ENCODE measurements at places on chromosomes 4 and X.

- no peak for DNase-seq
Observed at GRCh38 chr4:154707877-154708276, 35.9 kb upstream of the LRAT start.

- no peak for DNase-seq
Observed at GRCh38 chr4:143768007-143768591, 67.6 kb upstream of the FREM3 start.

DNA sequence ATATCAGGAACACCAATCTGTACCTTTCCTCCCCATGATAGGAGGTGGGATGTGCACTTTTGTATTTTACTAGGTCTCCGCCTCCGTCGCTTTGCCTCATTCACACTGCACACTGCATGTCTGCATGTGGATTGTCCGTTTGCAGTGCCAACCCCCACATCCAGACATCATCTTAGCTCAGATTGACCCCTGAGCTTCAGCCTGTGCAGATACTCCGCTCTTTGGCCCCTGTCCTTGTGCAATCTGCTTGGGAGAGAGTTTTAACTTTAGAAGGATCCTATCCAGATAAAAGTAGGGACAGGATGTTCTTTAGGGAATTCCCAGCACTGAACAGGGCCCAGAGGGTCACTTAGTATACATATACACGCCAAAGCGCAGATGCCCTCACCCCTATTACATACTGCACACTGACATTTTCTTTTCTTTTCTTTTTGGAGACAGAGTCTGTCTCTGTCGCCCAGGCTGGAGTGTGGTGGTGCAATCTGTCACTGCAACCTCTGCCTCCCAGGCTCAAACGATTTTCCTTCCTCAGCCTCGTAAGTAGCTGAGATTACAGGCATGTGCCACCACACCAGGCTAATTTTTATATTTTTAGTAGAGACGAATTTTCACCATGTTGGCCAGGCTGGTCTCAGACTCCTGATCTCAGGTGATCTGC, 43.3 kb upstream of the FBXW7 start:
- DNase-seq: no peak

DNA sequence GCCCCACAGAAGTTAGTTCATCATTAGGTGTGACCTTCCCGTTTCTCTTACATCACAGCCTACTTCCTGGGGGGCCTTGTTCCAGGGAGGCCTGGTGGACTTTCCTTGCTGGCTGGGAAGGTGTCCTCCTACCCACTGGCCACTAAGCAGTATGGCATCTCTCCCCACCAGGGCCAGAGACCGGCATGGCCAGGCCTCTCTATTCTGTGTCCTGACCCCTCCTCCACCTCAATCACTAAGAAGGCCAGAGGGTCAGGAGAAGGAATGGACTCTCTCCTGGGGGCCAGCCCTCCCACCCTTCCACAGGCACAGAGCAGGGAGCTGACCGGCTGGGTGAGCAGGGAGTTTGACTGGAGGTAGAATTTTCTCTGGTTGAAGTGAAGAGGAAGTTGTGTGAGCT, 81.9 kb downstream of the PJA1 start:
- no peak for DNase-seq

DNA sequence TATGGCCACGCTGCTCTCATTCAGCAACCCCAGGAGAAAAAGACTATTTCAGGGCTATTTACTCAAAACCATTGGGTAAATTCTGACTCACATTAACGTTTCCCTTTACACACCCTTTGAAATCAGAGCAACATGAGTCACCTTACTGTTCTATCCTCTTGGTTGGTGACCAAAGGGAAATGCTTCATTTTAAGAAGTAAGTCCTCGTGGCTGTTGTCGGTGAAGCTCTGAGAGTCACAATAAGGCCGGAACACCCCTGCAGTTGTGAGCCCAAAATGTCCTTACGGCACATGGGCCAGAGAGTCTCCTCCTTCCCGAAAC, 56.3 kb upstream of the SPRY1 start:
- no peak for DNase-seq

DNA sequence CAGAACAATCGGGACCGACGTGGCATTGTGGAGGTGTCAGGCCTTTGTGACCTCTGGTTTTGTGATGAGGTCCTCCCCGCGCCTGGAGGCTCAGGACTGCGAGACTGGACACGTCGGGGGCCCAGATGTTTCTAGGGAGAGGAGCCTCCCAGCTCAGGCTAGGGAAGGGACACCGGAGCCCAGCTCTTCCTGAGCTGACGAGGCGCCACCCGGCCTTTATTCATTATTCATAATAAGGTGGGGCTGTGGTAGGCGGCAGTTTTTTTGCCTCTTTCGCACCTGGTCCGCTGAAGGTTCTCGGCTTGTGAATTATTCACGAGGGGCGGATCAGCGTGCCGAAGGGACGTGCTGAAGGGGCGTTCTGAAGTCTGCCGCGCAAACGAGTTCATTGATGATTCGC, 2.3 kb upstream of the UBA1 start:
- peak; percentile 17 for DNase-seq

DNA sequence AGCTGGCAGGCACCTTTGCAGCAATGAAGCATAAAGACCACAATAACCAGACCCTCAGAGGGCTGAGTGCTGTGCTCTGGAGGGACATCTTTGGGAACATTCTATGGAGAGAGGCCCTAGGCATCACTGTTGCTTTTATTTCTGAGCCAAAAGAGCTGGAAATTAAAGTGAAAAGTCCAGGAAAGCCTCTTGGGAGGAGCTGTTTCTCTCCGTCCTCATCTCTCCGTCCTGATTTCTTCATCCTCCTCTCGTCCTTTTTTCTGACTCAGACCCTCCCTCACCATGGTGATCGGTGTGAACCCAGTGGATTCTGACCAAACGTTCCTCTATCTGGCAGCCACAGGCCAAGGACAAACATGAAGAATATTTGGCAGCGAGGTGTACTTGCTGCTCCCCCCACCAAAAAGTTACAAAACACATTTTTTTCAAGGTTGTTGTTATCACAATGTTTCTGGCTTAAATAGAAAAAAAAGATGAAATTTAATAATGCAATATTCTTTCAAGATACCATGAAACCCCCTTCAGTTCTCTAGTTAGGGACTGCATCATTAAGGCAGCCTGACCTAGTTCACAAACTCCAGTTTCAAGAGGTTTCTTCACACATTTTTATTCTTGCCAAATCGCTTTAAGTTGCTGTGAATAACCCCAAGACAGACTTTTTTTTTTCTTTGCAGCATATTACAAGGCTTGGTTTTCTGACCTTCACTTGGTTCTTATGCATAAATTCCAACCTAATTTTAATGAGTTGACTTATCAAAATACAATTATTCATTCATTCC, 80.2 kb downstream of the SCD5 start:
- DNase-seq: no peak

DNA sequence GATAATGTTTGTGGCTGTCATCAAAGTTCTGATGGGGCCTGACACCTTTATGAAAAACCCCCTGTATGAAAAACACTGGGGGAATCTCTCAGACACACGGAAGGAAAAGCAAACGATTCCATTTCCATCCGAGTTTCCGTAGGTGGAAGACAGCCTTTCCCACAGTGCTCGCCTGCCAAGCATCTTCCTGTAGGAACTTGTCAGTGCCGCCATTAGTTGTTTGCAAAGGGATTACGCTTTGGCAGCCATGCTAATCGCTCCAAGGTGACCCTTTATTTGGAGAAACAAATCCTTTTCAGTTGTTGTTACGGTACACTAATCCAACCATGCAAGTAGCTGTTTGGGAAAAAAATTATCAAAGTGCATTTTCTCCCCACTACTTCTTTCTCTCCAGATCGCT, 44.4 kb upstream of the STOX2 start:
- no peak for DNase-seq

DNA sequence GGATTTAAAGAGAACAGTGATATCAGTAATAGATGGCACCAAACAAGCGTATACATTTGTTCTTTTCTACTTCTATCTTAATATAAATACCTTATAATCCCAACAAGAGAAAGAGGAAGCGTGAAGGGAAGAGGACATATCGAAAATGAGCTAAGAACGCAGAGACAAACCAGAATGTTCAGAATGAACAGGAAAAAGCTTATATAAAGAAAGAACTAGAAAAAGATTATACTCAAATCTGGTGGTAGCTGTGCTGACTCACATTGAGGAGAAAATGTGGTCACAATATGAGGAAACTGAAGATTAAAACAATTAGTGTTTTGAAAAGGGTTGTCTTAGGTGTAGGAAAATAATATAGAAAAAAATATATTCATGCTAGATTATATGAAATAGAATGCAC, 2.0 kb upstream of the GPR34 start:
- DNase-seq: no peak

- DNase-seq: no peak
Observed at GRCh38 chrX:2955281-2955680, 26.1 kb upstream of the ARSD start.

DNA sequence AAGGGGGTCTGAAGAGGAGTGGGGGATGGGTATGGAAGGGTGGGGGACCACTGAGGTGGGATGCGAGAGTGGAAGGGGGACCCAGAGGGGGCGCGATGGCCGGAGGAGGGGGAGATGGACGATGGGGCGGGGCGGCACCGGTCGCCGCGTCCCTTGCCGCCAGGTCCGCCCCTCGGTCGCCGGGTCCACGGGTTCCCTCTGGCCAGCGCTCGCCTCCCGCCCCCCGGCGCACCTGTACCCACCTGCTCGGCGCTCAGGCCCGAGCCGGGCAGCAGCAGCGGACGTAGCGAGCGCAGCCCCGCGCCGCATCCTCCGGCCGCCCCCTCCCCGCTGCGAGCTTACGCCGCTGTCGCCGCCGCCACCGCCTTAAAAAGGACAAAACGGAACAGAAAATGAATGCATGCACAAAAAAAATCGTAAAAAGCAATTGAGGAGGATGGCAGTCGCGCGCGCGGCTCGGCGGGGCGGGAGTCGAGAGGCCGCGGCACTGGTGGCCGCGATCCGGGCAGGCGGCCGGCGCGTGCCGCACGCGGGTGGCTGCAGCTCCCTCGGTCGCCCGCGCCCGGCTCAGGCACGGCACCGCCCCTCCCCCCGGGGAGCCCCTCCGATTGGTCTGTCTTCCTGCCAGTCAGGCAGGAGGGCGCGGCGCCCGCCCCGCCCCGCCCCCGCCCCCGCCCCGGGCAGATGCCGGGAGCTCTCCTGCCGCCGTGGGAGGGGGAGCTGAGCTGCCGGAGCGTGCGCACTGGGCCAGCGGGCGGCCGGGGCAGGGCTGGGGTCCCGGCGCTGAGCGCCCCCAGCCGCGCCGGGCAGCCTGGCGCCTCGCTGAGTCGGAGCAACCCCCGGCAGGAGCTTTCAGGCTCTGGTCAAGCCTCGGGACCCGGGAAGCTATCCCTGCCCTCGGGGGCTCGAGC, at the start of gene JAKMIP1:
TSS of gene JAKMIP1 (minus strand) at position 539 of the 911 bp plus-strand sequence. CDS start 87,699 bp downstream, outside the sequence.
- peak; percentile 88 for DNase-seq

- DNase-seq: no peak
Observed at GRCh38 chr4:38026158-38026740, 66.1 kb downstream of the PTTG2 start.

GRCh38 chrX:55488006-55488592, 1.5 kb downstream of the USP51 start:
- no peak for DNase-seq

All from T-helper 17 cell (primary cell).